ENCODE measurements at places on chromosomes 1 and 21. TPM values are rescaled to one million over a fixed set of nuclear protein-coding genes. Genes with fewer than 3 reads are reported as not detected.

GRCh38 chr21:42590431-42591131 lies 62.8 kb upstream of the PDE9A start:
- DNase-seq = no peak

DNA sequence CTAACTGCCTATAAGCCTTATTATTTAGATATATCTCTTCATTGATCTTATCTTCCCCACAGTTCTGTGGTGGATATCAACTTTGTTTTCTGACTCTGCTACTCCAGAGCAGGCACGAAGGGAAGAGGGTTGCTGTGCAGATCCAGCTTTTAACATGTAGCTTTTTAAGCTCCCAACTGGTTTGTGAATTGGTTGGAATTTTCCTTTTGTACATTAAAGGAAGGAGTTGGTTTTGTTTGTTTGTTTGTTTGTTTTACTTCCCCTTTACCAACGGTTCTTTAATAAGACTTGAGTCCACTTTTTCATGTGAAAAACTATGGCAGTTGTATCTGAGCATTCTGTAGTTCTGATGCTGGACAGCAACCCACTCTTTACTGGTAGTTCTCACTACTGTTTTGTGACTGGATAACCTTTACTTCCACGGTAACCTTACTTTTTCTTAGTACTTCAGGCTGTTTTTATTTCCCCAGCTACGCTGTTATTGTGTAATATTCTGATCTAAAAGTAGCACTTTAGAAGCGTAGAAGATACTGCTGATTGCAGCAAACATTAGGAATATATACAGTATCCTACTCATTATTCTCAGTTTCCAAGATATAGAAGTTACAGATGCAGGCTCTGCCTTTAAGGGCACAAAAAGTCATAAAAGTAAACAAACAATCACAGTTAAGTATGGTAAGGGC lies 1.6 kb downstream of the GNPAT start:
- no peak for DNase-seq

DNA sequence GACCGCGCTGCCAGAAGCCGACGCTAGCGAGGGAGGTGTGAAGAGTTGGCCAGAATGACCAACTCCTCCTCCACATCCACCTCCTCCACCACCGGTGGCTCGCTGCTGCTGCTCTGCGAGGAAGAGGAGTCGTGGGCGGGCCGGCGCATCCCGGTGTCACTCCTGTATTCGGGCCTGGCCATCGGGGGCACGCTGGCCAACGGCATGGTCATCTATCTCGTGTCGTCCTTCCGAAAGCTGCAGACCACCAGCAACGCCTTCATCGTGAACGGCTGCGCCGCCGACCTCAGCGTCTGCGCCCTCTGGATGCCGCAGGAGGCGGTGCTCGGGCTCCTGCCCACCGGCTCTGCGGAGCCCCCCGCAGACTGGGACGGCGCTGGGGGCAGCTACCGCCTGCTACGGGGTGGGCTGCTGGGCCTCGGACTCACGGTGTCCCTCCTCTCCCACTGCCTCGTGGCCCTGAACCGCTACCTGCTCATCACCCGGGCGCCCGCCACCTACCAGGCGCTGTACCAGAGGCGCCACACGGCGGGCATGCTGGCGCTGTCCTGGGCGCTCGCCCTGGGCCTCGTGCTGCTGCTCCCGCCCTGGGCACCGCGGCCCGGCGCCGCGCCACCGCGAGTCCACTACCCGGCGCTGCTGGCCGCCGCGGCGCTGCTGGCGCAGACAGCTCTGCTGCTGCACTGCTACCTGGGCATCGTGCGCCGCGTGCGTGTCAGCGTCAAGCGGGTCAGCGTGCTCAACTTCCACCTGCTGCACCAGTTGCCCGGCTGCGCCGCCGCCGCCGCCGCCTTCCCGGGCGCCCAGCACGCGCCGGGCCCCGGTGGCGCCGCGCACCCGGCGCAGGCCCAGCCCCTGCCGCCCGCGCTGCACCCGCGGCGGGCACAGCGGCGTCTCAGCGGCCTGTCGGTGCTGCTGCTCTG lies 1.2 kb downstream of the GPR88 start:
- peak; percentile 52 for DNase-seq

- DNase-seq = no peak
Measured at GRCh38 chr1:232835166-232835565, 29.9 kb downstream of the MAP10 start.

- peak; percentile 26 for DNase-seq
Measured at GRCh38 chr1:54052431-54052933, 522 bp downstream of the TMEM59 start.

- no peak for DNase-seq
Measured at GRCh38 chr21:24781146-24781545, 826.1 kb downstream of the MRPL39 start.

- peak; percentile 39 for DNase-seq
Measured at GRCh38 chr1:67771152-67771551, 62.1 kb downstream of the GNG12 start.

DNA sequence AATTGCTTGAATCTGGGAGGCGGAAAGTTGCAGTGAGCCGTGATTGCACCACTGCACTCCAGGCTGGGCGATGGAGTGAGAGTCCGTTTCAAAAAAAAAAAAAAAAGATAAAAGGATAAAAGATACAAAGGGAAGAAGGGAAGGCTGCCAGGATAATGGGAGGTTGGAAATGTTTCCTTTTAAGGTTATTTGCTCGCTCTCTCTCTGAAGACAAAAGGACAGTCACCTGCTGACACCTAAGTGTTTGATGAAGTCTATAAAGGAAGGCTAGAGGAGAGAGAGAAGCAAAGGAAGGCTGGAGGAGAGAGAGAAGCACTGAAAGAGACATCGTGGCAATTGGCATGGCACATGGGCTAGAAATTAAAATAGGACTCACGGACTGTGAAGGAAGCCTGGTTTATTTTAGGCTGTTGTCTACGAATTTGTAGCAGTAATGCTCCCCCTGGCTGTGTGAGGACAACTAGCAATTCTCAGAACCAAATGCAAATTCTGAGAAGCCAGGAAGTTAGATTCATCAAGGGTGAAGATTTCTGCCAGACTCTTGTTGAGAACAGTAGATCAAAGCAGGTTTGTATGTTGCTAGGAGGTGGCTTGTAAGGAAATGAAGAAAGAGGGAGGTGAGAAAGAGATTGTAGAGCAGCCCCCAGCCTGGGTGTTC lies 154.2 kb downstream of the ZP4 start:
- no peak for DNase-seq

GRCh38 chr1:232273011-232273410 lies 356.9 kb downstream of the SIPA1L2 start:
- DNase-seq = no peak

- DNase-seq = no peak
Measured at GRCh38 chr1:147243841-147244240, 1.4 kb downstream of the CHD1L start.

The MAPKAPK2 gene
- 28.4 TPM for total RNA-seq
